ENCODE measurements at places on chromosomes 2 and 18. TPM values are rescaled to one million over a fixed set of nuclear protein-coding genes. Genes with fewer than 3 reads are reported as not detected.

ALLC gene
- not detected for total RNA-seq

SMCHD1 gene
- 45.1 TPM for total RNA-seq

GKN2 gene
- not detected for total RNA-seq

C2orf42 gene
- 14.8 TPM for total RNA-seq

BMP10 gene
- not detected for total RNA-seq

NFE2L2 gene
- total RNA-seq, result 40.6 TPM

EFR3B gene
- total RNA-seq, result 7.2 TPM

DTYMK gene
- 76.0 TPM for total RNA-seq

GYPC gene
- 14.0 TPM for total RNA-seq

RTP5 gene
- not detected for total RNA-seq

CXCR2 gene
- total RNA-seq, result 0.83 TPM

FBXO41 gene
- total RNA-seq, result 15.4 TPM

DNA sequence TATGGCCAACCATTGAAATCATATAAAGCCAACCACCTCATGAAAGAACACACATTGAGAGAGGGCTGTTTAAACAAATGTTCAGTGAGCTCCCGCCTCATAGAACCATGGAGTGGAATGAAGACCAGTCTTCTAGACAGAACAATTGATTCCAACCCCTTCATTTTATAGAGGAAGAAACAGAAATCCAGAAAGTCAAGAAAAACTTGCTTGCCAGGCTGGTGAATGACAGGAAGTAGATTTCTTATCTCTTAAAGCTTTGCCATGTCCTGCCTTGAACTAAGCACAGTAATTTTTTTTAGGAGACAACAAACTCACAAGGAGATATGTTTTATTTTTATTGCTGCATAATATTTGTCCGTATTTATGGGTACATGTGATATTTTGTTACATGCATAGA is 16.5 kb upstream of the NRP2 start:
- peaks cover 18% of the 10 kb centered on the region for H3K36me3 ChIP-seq
- H3K27ac ChIP-seq, result no peak overlapping the region
- H3K27me3 ChIP-seq, result no peaks in the 10 kb centered on the region
- DNase-seq, result no peak
- peaks cover 2% of the 10 kb centered on the region for H3K4me1 ChIP-seq
- H3K4me3 ChIP-seq, result no peak overlapping the region

GRCh38 chr18:27719680-27720079 is 457.2 kb downstream of the CDH2 start:
- H3K4me1 ChIP-seq, result peaks cover 11% of the 10 kb centered on the region
- no peak overlapping the region for H3K4me3 ChIP-seq
- H3K36me3 ChIP-seq, result no peaks in the 10 kb centered on the region
- DNase-seq, result no peak

GRCh38 chr2:198116756-198117155 is 312.4 kb downstream of the PLCL1 start:
- H3K27ac ChIP-seq, result no peak overlapping the region
- no peak overlapping the region for H3K4me3 ChIP-seq
- H3K36me3 ChIP-seq, result no peaks in the 10 kb centered on the region
- DNase-seq, result no peak
- no peaks in the 10 kb centered on the region for H3K27me3 ChIP-seq

GRCh38 chr2:149994057-149994728 is 406.6 kb upstream of the MMADHC start:
- no peak for DNase-seq
- no peak overlapping the region for H3K27ac ChIP-seq
- H3K36me3 ChIP-seq, result no peaks in the 10 kb centered on the region
- no peaks in the 10 kb centered on the region for H3K27me3 ChIP-seq
- no peak overlapping the region for H3K4me3 ChIP-seq

GRCh38 chr18:42838546-42839145 is 276.8 kb downstream of the RIT2 start:
- H3K36me3 ChIP-seq, result peaks cover 4% of the 10 kb centered on the region
- no peak for DNase-seq
- no peaks in the 10 kb centered on the region for H3K27me3 ChIP-seq
- no peak overlapping the region for H3K27ac ChIP-seq
- H3K4me1 ChIP-seq, result no peaks in the 10 kb centered on the region

DNA sequence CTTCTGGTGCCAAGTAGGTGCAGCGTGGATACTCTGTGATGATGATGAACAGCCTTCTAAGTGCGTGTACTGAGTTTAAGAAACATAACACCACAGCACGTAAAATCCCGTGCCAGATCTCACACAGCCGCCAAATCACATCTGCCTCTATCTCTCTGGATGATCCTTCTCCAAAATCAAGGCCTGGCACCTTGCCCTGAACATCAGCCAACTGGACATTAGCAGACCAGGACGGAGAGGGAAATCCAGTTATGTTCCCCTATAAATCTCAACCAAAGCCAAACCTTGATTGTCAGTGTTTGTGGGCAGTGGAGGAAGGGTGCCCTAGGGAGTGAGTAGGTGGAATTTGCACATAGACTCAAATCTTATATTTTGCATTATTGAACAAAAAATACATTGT is 164.3 kb downstream of the MIB1 start:
- no peak overlapping the region for H3K27ac ChIP-seq
- no peaks in the 10 kb centered on the region for H3K4me1 ChIP-seq
- H3K4me3 ChIP-seq, result no peak overlapping the region
- no peaks in the 10 kb centered on the region for H3K27me3 ChIP-seq
- DNase-seq, result no peak

DNA sequence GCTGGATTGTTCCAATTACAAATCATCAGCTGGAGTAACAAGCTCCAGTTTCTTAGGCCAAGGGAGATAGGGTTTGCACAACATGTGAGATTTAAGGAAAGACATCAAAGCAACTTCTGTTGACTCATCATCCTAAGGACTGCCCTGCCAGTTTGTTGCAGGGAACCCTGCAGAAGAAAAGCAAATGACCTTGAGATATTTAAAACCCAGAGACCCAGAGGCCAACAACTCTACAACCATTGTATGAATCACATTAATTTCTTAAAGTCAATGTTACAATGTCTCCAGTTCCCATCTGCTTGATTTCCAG is 491.8 kb upstream of the ACVR2A start:
- no peaks in the 10 kb centered on the region for H3K27me3 ChIP-seq
- H3K27ac ChIP-seq, result no peak overlapping the region
- no peaks in the 10 kb centered on the region for H3K36me3 ChIP-seq
- H3K4me3 ChIP-seq, result no peak overlapping the region
- no peak for DNase-seq

DNA sequence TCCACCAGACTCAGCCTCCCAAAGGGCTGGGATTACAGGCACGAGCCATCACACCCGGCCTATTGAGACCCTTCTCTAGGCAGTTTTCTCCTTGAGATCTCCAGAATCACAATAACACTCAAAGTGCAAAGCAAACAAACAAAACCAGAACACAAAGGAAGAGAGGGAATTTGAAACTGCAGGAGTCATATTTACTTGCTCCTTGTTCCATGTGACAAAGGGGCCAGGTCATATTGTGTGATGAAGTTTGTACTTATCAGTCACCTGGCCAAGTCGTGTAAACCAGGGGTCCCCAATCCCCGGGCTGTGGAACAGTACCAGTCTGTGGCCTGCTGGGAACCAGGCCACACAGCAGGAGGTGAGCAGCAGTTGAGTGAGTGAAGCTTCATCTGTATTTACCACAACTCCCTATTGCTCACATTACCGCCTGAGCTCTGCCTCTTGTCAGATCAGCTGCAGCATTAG is 26.5 kb downstream of the SCYGR8 start:
- no peaks in the 10 kb centered on the region for H3K36me3 ChIP-seq
- peaks cover 3% of the 10 kb centered on the region for H3K4me1 ChIP-seq
- H3K27me3 ChIP-seq, result no peaks in the 10 kb centered on the region
- H3K4me3 ChIP-seq, result no peak overlapping the region
- DNase-seq, result peak; percentile 38

DNA sequence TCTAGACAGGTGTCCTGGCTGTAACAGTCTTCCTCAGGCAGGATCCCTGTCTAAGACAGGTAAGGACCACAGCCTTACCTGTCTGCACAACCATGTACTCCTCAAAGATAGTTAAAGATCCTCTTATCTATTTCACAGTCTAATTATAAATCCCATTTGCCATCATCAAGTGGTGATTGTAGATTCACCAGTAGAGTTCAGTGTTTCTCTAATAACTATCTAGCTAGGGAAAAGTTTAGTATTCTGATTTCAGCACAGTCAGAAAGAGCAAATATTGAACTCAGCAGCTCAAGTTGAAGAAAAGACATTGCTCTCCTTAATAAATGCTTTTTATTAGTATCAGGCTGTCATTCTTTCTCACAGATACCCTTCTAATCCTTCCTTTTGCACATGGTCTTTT is 1305.5 kb upstream of the NXPH2 start:
- H3K27me3 ChIP-seq, result no peaks in the 10 kb centered on the region
- no peak for DNase-seq
- no peaks in the 10 kb centered on the region for H3K36me3 ChIP-seq

GRCh38 chr2:96930351-96931010 is 55.9 kb downstream of the FAM178B start:
- no peaks in the 10 kb centered on the region for H3K27me3 ChIP-seq
- no peaks in the 10 kb centered on the region for H3K4me1 ChIP-seq
- H3K27ac ChIP-seq, result no peak overlapping the region

DNA sequence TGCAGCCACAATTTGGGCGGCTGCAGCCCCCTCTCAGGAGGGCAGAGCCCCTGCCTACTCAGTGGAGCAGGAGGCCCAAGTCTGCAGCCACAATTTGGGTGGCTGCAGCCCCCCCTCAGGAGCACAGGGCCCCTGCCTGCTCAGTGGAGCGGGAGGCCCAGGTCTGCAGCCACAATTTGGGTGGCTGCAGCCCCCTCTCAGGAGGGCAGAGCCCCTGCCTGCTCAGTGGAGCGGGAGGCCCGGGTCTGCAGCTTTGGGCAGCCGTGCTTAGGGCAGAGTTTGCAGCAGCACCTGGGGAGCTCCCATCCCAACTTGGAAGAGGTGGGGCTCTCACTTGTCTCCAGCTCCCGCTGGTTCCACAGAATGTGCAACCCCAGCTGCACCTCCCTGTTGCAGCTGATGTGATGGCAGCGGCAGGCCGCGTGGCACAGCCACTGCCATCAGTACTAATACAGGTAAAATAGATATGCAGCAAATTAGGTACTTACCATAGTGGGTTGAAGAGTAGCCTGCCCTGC is 99.4 kb downstream of the TWIST2 start:
- H3K27me3 ChIP-seq, result no peaks in the 10 kb centered on the region
- peak; percentile 12 for DNase-seq
- H3K36me3 ChIP-seq, result no peaks in the 10 kb centered on the region
- no peak overlapping the region for H3K27ac ChIP-seq
- H3K4me3 ChIP-seq, result no peak overlapping the region
- no peaks in the 10 kb centered on the region for H3K4me1 ChIP-seq

DNA sequence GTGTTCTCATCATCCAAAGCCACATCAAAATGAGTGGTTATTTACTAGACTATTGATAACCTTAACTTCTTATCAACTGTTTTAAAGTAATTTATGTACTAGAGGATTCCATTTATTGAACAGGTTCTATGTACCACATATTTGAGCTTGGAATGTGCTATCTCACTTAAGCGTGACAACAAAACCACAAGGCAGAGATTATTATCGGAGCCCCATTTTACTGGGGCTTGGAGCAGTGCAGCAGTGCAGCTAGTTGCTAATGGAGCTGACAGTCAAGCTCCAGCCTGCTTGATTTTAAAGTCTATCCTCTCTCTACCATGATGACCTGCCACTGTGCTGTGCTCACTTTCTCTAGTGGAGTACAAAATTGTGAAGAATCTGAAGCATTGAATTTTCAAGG is 24.6 kb downstream of the GCG start:
- H3K27me3 ChIP-seq, result no peaks in the 10 kb centered on the region
- H3K4me1 ChIP-seq, result no peaks in the 10 kb centered on the region
- no peak overlapping the region for H3K27ac ChIP-seq

DNA sequence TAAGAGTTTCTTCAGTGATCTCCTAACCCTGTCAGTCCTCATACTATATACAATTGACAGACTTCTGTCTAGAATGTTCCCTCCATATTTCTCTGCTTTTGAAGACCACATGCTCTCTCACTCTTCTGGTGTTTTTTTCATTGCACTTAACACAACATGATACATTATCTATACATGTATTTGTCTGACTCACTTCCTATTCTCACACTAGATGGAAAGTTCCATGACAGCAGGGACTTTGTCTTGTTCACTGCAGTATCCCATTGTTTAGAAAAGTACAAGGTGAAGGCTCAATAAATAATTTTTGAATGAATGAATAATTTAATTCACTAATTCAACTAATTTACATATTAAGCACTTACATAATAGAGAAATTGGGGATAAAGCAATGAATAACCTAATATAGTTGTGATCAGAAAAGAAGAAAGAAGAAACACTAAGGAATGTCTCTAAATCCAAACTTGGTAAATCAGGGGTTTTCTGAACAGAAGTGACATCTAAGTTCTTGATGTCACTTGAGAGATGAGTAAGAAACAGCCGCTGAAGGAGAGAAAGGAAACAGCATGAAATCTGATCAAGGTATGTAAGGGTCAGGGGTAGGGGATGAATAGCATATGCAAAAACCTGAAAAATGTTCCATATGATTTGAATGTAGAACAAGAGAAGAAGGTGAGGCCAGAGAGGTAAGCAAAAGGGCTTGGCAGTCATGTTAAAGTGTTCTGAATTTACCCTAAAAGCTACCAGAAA is 42.4 kb downstream of the MBD2 start:
- H3K27me3 ChIP-seq, result no peaks in the 10 kb centered on the region
- H3K36me3 ChIP-seq, result peaks cover 15% of the 10 kb centered on the region
- H3K4me1 ChIP-seq, result no peaks in the 10 kb centered on the region
- H3K4me3 ChIP-seq, result no peak overlapping the region
- H3K27ac ChIP-seq, result no peak overlapping the region

GRCh38 chr2:213145715-213146242 is 5.6 kb downstream of the IKZF2 start:
- H3K36me3 ChIP-seq, result no peaks in the 10 kb centered on the region
- DNase-seq, result no peak
- H3K4me1 ChIP-seq, result no peaks in the 10 kb centered on the region
- H3K27me3 ChIP-seq, result no peaks in the 10 kb centered on the region
- no peak overlapping the region for H3K27ac ChIP-seq

- H3K27me3 ChIP-seq, result no peaks in the 10 kb centered on the region
- DNase-seq, result no peak
- H3K4me1 ChIP-seq, result no peaks in the 10 kb centered on the region
- no peaks in the 10 kb centered on the region for H3K36me3 ChIP-seq
- H3K27ac ChIP-seq, result no peak overlapping the region
These were observed 1279.7 kb upstream of the ZEB2 start for GRCh38 chr2:145799595-145800108.

- H3K4me1 ChIP-seq, result no peaks in the 10 kb centered on the region
- DNase-seq, result no peak
- H3K27ac ChIP-seq, result no peak overlapping the region
- no peaks in the 10 kb centered on the region for H3K36me3 ChIP-seq
These were observed 397.1 kb downstream of the ERBB4 start for GRCh38 chr2:212141499-212141898.

Measured in H9 (cell line).